ENCODE measurements at places on chromosomes 7 and 10.

DNA sequence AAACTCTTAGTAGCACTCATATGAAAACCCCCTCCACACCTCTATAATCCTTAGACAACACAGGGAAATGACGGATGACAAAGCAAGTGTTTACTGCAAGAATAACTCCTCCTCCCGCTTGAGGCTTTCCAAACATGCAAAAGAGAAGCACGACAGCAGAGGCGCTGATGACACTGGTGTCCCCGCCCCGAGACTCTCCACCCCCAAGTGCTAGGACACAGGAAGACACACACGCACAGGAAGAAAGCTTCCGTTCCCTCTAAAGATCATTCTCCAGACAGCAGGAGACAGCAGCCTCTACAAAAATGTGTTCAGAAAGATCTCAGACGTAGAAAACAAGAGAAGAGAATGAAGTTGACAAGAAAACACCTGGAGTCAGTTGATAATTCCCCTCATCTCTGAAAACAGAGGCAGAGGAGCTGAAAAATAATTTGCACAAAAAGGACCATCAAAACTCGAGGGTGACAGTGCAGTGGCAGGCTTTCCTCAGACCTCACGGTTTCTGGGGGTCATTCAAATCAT is 90.2 kb downstream of the DLG5 start:
- DNase-seq: peak; percentile 89

DNA sequence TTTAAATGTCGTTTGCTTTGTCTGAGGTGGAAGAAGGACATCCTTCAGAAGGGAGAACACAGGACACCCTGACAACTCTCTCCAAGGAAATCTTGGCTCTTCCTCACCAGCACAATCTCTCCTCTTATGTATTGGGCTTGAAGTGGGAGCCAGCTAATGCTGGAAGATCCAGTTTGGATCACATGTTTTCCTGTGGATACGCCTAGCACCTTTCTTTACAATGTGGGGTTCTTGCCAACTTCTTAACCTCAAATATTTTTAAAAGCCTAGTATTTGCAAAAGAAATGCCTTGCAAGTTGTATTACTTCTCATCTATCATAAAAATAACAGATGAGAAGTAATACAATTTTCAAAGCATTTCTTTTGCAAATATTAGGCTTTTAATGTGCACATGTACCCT is 76.4 kb downstream of the FRMD4A start:
- no peak for DNase-seq

- no peak for DNase-seq
These were observed 66.6 kb downstream of the MAGI2 start for GRCh38 chr7:79386688-79387422.

GRCh38 chr10:79976999-79977398 is 28.1 kb upstream of the SFTPD start:
- no peak for DNase-seq

- DNase-seq: no peak
These were observed 5.9 kb downstream of the MAP3K8 start for GRCh38 chr10:30439931-30440330.

GRCh38 chr7:88789480-88790064 is 6.0 kb downstream of the TEX47 start:
- peak; percentile 26 for DNase-seq

DNA sequence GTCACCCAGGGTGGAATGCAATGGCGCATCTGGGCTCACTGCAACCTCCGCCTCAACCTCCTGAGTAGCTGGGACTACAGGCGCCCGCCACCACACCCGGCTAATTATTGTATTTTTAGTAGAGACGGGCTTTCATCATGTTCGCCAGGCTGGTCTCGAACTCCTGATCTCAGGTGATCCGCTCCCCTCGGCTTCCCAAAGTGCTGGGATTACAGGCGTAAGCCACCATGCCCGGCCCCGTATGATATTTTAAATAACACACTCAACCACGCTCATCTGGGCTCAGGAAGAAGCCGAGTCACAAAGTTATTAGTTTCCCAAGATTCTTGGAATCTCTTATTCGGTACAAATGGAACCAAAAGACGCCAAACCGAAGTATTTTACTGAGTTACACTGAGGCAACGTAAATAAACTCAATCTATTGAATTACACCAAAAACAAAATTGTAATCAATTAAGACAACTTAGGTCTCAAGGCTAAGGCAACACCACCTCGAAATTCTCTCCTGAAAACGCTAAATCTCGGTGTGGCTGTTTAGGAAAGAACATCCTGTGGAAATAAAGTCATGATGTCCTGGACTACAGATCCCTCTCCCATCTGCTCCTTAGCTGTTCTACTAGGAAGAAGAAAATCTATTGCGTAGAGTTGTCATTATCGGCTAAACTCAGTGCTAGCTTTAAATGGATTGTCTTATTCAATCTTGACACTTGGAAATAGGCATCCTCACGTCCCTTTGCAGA is 910 bp downstream of the ARHGAP19 start:
- no peak for DNase-seq

Measured in CD4-positive, alpha-beta T cell treated with Interleukin-17A for 1 hour (primary cell).